ENCODE measurements at places on chromosomes 12 and 14.

- DNase-seq: no peak
Measured at GRCh38 chr14:78088916-78089315, 81.3 kb upstream of the NRXN3 start.

GRCh38 chr14:46384611-46385010, 267.0 kb downstream of the RPL10L start:
- no peak for DNase-seq

DNA sequence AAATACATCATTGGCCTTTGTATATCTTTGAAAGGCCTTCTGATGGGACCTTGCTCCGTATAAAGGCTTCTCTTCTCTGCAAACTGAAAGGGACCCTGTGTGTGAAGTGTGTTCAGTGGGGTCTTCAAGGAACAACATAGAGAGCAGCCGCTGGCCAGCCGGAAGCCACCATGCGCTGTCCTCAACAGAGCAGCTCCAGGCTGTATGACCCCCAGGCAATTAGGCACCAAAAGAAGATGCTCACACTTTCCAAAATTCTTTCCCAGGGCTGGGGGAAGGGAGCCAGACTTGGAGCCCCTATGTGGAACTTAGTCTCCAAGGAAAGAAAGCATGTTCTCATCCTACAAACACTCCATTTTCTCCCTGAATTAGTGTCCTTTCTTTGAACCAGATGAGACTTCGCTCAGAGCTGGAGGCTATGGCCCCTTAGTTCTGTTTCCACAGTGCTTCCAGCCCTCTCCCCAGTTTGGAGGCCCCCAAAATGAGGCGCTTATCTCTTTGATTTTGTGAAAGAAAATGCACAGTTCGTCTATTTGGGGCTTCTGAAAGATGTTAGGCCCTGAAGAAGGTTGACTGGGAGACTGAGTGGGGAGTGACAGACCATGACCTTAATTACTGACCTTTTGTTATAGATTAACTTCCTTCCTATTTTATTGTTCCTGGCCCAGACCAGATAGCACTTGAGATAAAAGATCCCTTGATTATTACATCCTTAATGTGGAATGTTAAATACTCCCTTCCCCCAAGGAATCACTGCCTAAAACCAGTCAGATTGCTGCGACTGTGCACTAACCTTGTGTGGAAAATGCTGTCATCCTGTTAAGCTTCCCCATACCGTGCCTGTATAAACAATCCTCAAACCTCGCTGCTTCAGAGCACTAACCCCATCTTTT, 128.3 kb upstream of the FGD4 start:
- DNase-seq: peak; percentile 41

- no peak for DNase-seq
Measured at GRCh38 chr12:105547786-105548185, 217.3 kb downstream of the C12orf75 start.

DNA sequence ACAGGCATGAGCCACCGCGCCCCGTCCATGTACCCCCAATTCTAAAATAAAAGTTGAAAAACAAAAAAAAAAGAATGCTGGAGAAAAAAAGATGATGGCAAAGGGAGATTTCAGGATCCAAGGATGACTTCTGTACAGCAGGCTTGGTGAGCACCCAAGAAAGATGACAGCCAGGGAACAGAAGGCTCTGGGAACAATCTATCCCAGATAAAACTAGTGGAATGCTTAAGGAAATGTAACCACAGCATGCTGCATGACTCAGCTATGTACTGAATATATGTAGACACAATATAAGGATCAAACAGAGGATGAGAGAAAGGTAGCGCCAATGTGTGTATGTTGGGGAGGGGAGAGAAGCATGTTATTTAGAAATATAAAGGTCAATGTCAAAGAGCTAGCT, 123.7 kb upstream of the TMTC1 start:
- no peak for DNase-seq

GRCh38 chr14:36300337-36300736, 20.1 kb downstream of the MBIP start:
- DNase-seq: no peak

- DNase-seq: no peak
Measured at GRCh38 chr12:30243426-30243825, 452.2 kb downstream of the IPO8 start.

DNA sequence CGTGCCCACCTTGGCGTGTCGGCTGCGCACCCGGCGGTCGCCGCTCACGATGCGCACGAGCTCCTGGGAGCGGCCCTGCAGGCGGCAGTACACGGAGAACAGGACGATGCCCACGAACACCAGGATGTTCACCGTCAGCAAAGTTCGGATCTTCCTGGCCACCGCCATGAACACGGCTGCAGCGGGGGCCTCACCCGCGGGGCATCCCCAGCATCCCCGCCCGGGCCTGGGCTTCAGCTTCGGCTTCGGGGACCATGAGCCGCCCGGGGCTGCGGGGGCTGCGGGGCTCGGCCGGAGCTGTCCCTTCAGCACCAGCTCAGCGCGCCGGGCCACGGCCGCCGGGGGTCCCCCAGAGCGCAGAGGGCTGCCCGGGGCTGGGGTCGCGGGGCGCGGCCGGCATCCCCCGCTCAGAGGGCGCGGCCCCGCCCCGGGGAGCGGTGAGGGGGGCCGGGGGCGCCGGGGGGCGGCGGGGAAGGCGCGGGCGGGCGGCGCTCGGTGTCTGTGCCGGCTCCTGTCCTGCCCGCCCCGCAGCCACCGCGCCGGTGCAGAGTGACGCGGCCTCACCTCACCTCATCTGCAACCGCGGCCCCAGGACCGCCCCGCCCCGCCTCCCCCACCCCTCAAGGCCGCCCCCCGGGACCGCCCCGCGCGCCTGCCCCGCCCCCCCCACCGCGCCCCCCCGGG, at the start of gene GALNT9:
Gene GALNT9 (minus strand): TSS at position 554 of the 684 bp plus-strand sequence. CDS start 386 bp downstream, at position 168.
- peak; percentile 51 for DNase-seq

- DNase-seq: no peak
Measured at GRCh38 chr14:88212691-88213090, 110.4 kb downstream of the KCNK10 start.

- DNase-seq: no peak
Measured at GRCh38 chr14:51576117-51576430, 75.6 kb upstream of the FRMD6 start.

DNA sequence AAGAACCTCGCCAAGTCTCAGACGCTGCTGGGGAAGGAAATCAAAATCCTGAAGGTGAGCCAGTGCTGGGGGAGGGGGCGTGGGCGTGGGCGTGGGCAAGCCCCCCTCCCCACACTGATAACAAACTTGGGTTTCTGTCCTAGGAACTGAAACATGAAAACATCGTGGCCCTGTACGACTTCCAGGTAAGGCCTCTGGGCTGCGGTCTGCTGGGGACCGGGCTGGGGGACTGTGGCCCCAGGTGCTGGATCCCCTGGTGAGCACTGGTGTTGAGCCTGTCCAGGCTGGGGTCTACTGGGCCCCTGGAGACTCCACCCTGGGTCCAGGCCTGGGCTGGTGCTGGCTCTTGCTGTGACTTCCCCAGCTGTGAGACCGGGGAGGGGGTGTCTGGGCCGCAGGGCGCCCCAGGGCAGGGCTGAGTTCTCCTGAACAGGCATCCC, 1.2 kb downstream of the ULK1 start:
- DNase-seq: no peak

DNA sequence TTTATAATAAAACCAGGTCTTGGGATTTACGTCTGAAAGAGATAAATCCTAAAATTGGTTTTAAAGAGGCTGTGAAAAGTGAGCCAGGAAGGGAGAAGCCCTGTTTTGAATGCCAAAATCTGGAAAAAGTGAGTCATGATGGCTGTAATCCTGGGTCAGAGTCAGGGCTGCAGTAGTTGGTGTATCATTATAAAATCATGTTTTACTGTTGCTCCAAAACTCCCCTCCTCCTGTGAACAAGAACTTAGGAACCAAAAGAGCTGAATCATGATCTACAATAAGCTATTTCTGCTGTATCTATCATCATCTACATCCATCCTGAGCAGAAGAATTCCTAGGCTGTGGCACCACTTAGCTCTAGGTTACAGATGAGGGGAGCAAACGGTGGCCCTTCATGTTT, 79.3 kb downstream of the LMO3 start:
- no peak for DNase-seq

DNA sequence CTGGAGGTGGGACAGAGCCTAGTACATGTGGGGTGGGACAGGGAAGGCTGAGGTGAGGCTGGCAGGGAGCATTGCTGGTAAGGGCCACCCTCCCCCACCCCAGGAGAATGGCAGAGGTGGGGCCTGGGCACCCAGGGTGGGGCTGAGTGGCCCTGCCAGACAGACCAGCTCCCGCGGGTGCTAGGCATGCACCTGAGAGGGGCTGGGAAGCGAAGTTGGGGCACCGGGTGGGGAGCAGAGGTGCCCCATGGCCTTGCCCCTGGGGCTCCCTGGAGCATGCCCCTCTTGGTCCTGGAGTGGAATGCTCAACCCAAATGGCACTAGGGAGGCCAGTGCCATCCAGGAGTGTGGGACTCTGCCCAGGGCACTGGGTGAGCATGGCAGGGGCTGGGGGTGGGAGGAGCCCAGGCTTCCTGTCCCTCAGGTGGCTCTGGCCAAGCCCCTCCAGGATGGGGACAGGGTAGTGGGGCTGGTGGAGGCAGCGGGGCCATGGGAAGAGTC, 1.3 kb downstream of the TNFAIP2 start:
- no peak for DNase-seq

DNA sequence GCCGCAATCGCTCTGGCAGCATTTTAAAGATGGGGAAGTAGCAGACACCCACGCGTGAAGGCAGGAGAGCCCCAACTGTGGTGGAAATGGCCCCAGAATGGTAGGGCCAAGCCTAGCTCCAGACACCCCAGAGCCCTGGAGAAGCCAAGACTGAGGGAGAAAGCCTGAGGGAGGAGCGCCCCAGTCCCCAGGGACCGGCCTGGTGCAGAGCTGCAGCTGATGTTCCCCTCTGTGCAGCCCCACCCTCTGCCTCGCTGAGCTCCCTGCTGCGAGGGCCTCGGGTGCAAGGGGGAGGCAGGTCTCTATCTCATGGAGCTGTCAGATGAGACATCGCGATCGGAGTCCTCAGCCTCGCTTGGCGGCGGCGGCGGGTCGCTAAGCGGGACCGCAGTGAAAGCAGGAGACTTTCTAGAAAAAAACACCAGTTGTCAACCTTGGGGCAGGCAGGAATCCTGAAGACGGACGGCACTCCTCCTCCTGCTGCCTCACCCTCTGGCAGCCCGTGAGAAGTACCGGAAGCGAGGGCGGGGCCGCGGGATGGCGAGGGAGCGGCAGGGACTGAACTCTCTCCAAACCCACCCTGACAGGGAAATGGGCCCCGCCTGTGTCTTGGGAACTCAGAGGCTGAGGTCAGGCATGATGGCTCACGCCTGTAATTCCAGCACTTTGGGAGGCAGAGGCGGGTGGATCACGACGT, 6.0 kb downstream of the GAPDH start:
- DNase-seq: peak; percentile 92

DNA sequence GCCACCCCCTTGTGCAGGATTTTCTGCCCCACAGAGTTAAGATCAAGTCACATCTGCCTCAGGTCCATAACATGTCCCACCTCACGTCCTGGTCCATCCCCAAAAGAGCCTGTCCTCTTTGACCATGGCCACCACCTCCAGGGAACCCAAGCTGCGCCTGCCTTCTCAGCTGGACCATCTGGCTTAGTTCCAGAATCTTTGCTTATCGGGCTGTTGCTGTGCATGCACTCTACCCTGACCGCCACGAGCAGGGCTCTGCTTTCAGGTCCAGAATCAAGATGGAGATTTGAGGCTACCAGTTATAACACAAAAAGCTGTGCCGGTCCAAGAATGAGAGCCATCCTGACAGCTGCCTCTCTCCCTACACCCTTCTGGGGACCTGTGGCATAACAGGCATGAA, 326.7 kb downstream of the DPF3 start:
- no peak for DNase-seq

GRCh38 chr12:10998204-10998603, at the start of gene TAS2R20:
Gene TAS2R20 (minus strand): TSS chr12:10998304. CDS start chr12:10997875, 429 bp downstream.
- no peak for DNase-seq

GRCh38 chr12:12349711-12350665, at the start of gene MANSC1:
Gene MANSC1 (minus strand): TSS chr12:12350242. CDS start chr12:12343314, 6,928 bp downstream.
- DNase-seq: peak; percentile 61

- DNase-seq: no peak
Measured at GRCh38 chr12:91515944-91516694, 333.5 kb upstream of the DCN start.

- DNase-seq: no peak
Measured at GRCh38 chr12:130401703-130402102, 64.0 kb downstream of the PIWIL1 start.

DNA sequence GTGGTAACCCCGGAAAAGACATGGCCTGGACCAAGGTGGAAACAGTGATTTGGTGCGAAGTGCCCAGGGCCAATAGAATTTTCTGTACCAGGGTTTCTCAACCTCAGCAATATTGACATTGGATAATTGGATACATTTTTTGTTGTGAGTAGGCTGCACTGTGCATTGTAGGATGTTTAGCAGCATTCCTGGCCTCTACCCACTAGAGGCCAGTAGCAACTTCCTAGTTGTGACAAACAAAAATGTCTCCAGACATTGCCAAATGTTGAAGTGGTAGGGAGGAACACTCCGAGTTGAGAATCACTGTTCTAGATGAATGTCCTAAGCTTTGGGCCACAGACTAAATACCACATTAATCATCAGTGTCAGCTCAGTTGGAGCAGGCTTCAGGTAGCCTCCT, 6.2 kb upstream of the CGRRF1 start:
- no peak for DNase-seq

DNA sequence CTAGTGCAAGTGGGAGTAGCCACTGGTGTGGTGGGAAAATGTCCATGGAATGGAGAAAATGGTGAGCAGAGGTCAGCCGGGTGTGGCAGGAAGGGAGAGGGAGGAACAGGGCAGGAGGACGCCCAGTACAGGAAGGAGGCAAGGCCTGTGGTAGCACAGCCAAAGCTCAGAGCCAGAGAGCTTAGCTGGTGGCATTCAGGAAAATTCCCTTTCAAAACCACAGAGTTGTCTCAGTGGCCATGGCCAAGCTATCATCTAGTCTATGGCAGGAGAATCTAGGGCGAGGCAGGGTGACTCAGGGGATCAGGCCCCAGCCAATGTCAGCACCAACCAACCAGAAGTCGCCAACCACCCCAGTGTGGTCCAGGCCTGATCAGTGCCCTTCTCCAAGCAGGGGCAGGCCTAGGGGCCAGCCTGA, 67.7 kb upstream of the DDX11 start:
- DNase-seq: no peak
